T-helper 2 cell (primary cell): ENCODE measurements at places on chromosomes 4 and X.

DNA sequence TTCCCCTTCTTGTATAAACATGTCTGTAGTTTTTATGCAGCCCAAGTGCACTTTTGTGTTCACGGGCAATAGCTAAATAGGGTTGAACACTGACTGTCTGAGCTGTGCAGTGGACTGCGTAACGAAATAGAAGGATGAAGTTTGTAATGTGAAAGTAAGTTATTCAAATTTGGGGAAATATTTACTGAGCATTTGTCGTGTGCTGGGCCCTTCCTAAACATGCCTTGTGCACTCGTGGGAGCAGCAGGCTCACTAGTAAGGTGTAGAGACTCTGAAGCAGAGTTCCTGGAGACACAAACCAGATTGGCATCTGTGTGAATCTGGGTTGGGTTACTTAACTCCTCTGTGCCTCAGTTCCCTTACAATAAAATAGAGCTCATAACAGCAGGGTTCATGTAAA is 51.7 kb upstream of the C1QTNF7 start:
- no peak for DNase-seq

DNA sequence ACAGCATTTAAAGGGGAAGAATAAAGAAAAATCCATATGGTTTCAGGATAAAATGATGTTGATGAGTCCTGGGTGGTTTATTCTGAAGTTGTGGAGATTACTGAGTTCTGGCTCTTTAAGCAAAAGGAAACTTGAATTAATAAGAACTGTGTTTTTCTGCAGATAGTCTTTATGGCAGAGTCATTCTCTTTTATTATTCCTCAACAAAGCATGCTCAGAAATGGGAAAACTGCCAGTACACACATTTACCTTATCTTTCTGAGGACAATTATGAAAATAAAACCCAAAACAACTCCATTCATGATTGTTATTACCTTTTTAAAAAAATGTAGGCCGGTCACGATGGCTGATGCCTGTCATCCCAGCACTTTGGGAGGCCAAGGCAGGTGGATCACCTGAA is 58.5 kb downstream of the ADD1 start:
- DNase-seq, result no peak

GRCh38 chr4:94564252-94564651 is 112.5 kb downstream of the PDLIM5 start:
- DNase-seq, result no peak

- no peak for DNase-seq
Measured at GRCh38 chrX:20670611-20671010, 403.9 kb upstream of the RPS6KA3 start.

DNA sequence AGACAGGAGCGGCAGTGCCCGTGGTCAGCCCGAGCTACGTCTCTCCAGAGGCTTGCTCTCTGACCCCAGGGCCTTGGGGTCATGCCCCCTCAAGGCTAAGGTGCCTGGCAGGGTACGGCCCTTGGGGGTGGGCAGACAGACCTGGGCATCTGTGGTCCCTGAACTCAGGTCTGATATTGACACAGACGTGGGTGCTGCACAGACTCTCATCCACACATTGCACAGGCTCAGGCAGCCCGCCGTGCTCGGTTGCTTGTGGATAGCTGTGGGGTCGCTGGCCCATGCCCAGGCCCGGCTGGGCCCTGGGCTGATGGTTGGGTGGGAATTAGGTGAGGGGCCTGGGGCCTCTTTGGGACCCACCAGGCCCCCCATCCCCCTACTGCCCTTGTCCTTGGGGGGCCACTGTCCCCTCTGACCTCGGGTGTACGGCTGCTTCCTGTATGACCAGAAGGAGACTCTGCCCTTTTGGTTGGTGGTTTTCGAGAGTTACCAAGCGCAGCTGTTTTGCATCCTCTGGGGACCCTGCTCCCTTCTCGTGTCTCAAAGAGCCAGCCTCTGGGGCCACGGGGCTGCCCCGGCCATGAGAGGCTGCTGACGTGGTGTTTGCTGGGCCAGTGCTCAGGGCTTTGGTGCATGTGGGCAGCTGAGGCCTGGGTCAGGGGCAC is 10.1 kb downstream of the FGFRL1 start:
- DNase-seq, result no peak

- peak; percentile 41 for DNase-seq
Measured at GRCh38 chrX:118839334-118839958, 15.8 kb downstream of the ZCCHC12 start.

GRCh38 chr4:144633215-144633614 is 12.7 kb upstream of the HHIP start:
- DNase-seq, result no peak

DNA sequence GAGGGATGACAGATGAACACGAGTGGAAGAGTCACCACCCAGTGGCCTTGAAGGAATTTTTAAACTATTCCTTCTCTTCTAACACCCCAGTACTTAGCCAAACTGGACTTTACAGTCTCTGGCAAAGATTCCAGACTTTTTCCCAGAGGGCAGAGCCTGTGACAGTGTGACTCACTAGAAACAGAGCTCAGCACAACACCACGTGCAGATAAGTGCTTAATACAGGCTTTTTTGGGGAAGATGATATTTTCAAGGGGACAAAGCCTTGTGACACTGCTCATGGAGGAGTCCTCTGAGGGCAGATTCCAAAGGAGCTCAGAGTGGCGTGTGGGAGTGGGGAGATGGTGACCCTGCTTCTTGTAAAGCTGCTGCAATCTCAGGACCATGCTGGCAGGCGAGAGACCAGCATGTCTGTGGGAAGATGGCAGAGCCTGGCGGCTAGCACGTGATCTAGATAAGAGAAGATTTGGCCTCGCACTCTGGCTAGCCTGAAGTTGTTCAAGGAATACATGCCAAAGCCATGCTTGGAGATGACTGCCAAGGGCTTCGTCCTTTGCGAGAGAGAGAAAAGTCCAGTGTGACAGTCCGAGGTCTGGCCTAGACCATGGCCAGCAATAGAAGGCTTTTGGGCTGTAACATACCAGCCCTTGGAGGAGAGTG is 2.4 kb downstream of the RAB33A start:
- DNase-seq, result no peak

- DNase-seq, result no peak
Measured at GRCh38 chr4:124631760-124632159, 80.8 kb downstream of the ANKRD50 start.

- no peak for DNase-seq
Measured at GRCh38 chr4:102586002-102586643, 85.0 kb downstream of the NFKB1 start.

DNA sequence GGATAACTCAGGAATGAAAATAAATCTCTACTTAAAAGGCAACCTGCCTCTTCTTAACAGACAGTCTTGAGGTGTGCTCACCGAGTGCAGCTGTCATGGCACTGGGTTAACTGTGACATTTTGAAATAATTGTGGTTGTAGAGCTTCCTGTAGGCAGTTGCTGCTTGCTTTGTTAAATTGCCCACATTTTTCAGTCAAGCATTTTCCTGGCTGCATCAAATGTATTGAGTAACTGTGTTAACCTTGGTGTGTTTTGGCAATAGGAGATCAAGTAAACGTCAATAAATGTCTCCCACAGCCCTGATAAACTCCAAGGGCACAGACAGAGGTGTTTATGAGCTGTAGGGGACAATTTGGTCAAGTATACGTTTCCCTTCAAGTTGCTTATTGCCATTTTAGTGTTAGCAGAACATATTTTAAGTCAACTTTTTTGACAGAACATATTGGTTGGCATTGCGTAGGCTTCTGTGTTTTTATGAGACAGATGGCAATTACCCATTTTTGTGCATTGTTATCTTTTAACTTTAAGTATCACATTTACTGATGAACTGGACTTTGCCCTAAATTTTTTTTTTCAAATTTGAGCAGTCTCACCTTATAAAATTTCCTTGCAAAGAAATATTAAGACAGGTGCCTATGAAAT is 527.4 kb downstream of the C4orf33 start:
- DNase-seq, result no peak

- no peak for DNase-seq
Measured at GRCh38 chr4:93719552-93719951, 109.0 kb upstream of the ATOH1 start.

GRCh38 chr4:152075253-152075928 is 314.6 kb upstream of the GATB start:
- DNase-seq, result no peak

DNA sequence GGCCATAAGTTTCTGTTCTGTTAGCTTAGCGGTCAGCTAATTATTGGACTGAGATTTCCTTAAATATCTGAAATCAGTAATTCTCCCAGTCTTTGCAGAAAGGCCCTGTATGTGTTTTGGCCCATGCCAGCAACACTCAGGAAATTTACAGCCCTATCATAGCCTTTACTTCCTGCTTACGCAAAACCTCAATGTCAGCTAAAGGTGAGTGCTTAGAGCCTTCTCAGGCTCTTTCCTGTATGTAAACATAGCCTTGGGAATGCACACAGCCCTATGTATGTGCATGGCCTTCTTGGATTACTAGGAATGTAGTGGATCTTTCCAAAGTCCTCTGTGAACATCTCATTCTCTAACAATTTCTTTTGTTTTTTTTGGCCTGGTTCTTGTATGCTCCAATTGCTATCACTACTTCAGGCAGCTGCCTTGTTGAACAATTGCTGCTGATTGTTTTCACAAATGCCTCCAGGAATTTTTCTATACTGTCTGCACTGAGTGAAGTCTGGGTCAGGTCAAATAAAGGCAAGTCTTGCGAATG is 200.0 kb downstream of the PPP1R2C start:
- no peak for DNase-seq

DNA sequence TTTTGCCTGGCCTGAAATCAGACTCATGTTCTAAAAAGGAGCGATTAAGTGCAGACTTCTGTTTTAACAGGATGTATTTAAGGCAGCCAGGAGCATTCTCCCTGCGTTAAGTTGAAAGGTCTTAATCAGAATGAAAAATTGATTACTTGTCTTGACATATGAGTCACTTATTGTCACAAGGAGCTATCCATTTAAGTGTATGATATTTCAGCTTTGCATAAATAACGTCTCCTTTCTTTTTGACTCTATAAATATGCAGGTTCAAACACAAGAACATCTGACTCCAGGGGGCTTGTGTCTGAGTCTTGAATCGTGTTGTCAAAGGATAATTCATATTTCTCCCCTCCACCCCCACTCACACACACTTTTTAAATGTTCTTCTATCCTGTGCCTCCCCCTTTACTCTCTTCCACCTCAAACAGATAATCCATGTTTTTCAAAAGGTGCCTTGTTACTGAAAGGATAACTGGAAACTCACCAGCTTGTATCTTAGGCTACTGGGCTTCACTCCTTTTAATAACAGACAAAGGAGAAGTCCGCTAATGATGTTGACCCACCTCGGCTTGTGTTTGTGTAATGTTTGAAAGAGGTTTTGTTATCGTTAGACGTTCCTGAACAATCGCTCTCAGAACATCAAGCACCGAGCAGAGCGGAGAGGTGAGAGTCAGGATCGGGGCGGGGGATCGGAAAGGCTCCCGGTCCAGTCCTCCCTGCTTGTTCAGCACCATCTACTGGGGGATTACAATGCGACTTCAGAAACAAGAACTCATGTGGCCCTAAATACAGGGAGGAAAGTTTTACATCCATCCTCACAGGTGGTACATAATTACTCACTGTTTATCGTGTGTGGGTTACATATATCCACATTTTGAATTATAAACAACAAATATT is 107.5 kb upstream of the RPL34 start:
- peak; percentile 8 for DNase-seq

DNA sequence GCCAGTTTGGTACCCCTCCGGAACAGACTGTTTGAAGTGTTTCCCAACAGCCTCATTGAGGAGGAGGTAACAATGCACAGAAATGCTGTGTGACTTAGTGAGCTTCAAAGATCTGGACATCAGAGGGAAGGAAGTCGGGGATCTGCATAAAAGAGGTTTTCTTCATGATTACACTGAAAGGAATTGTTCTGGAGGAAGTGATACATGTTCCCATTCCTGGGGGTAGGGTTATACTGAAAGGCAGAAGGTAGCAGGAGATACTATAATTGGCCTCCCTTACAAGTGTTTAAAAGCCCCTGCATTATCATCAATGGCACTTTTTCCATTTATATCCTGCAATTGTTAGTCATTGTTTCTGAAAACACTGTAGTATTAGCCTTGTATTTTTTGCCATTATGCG is 94.0 kb upstream of the DKK2 start:
- DNase-seq, result no peak

GRCh38 chrX:77342004-77342403 is 105.2 kb upstream of the FGF16 start:
- no peak for DNase-seq

GRCh38 chr4:17616283-17616682 is 1.8 kb downstream of the MED28 start:
- DNase-seq, result no peak

DNA sequence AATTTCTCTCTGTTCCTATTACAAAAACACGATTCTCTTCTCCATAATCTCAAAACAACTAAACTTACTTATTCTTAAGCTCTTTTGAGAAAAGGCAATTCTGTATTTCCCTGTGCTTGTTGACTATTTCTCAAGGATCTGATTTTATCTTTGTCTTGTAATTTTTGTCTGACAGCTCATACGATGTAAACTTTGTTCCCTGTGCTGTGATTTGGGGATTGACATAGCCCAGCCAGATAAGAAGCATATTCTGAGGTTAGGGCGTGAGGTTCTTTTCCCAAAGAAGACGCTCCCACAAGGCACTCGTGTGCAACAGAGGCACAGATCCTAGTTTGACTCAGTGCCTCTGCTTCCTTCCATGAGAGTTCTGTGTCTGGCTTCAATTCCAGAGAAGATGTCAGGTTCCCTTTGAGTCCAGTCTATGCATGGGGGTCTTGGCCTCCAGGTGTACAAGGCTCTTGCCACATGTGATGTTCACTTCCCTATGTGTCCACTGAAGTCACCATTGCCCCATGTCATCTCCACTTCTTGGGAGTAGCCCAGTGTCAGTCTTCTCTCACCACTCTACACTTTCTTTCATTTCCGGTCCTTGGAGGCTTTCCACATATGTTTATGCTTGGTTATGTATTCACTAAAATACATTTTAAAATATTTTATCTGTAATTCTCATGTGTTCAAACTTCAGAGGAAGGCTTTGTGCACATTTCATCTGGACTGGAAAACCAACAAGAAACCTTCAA is 94.8 kb downstream of the MID1 start:
- no peak for DNase-seq

- no peak for DNase-seq
Measured at GRCh38 chrX:19554786-19555185, 39.5 kb upstream of the MAP3K15 start.

DNA sequence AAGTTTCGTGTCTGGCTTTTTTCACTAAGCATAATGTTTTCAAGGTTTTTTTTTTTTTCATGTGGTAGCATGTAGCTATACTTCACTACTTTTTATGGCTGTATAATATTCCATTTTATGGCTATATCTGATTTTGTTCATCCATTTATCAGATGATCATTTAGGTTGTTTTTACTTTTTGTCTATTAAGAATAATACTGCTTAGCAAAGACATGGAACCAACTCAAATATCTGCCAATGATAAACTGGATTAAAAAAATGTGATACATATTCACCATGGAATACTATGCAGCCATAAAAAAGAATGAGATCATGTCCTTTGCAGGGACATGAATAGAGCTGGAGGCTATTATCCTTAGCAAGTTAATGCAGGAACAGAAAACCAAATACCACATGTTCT is 32.7 kb upstream of the ZNF280C start:
- no peak for DNase-seq

- DNase-seq, result no peak
Measured at GRCh38 chr4:26412381-26413372, 77.6 kb downstream of the CCKAR start.
